ENCODE measurements at places on chromosomes 3 and 15. TPM values are rescaled to one million over a fixed set of nuclear protein-coding genes. Genes with fewer than 3 reads are reported as not detected.

DNA sequence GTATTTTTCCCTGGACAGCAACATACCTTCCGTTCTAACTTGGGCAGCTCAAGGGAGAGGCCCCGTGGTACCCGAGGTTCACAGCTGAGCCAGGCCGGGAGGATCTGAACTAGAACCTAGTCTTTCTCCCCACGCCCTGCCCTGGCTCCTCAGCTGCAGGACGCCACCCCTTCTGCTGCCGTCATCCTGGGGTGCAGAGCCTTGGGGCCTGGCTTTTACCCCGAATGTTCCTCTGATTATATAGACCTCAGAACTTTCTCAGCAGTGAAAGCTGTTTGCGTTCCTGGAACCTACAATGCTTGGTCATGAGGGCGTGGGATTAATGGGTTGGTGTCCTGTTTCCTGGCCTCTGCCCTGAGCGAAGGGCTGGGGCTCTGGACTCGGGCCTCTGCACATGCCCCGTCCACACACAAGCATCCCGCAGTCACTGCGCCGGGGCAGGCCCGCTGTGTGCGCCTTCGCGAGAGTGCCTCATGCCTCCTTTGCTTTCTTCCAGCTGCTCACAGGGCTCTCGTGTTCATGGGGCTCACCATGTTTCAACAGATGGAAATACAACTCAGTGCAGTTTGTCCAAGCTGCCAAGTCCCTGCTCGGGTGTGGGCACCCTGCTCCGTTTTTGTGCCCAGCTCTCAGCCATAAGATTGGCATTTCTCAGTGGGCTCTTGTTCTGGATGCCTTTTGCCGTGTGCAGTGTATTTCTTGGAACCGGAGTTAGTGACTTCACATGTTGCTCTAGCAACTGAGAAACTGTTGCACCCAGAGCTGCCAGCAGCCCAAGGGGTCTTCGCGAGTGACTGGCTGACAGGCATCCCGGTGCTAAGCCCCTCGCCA is 20.4 kb downstream of the SYNM start:
- DNase-seq = no peak

DNA sequence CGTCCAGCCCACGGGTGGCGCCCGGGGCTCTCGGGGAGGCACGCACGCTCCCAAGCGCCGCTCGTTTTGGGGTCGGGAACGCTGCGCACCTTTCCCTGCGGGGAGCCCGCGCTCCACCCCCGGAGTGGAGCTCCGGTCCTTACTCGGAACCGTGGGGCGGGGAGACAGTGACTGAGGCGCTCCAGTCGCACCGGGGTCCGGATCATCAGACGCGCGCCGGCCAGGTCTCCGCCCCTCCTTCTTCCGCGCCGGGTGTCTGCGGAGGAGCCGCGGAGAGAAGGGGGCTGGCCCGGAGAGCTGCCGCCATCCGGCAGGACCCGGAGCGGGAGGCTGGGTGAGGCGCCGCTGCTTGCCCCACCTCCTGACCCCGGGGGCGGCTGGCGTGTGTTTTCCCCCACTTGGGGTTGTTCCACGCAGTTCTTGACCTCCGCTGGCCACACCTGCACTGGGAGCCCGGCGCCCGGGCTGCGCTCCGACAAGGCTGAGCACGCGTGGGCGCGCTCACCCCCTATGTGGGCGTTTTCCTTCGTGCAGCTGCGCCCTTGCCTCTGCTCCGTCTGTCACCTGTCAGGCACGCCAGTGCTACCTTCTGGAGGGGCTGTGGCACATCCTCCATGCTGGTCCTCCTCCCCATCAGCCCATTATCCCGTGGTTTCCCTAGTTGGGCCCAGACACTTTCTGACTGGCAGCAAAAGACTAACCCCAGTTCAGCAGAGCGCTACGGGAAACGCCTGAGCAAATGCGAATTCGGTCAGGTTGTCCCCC is at the start of gene MCF2L2:
Gene MCF2L2, minus strand, starts transcription at position 173 of the 765 bp plus-strand sequence. CDS start 642 bp downstream, outside the sequence.
- peak; percentile 69 for DNase-seq

GRCh38 chr3:40780925-40781406 is 256.2 kb downstream of the ZNF621 start:
- DNase-seq = peak; percentile 18

DNA sequence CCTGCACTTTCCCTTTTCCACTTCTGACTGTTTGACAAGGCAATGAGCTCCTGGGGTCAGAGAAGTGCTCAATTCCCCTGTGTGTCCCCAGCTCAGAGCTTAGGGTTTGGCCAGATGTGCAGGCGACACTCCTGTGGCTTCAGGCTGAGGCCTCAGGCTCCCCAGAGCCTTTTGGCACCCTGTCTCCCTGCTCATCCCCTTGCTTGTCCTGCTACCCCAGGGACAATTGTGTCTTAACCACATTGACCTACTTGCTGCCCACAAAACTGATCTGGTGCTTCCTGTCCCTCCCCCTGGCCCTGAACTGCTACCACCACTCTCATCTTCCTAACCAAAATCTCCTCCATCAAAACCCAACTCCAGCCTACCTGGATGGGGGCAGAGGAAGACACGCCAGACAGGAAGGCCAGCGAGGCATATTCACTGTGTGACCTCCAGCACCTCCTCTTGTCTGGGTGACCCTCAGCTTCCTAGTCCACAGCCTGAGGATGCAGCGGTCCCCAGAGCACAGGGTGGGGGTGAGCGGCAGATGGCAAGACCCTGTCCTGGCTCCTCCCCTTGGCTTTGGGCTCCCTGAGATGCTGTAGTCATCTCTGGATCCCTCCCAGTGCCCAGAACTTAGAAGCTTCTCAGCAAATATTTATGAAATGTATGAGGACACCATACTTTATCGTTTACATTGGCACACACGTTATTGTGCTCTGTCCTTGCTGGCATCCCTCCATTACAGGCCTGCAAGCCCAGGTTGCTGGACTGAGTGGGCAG is 98.9 kb upstream of the SLC6A6 start:
- no peak for DNase-seq

GRCh38 chr3:193997228-193998122 is 138.5 kb upstream of the HES1 start:
- DNase-seq = no peak

GRCh38 chr3:11602886-11603527 is 40.7 kb downstream of the VGLL4 start:
- no peak for DNase-seq

- DNase-seq = no peak
Observed at GRCh38 chr3:131786386-131786785, 248.4 kb downstream of the CPNE4 start.

DNA sequence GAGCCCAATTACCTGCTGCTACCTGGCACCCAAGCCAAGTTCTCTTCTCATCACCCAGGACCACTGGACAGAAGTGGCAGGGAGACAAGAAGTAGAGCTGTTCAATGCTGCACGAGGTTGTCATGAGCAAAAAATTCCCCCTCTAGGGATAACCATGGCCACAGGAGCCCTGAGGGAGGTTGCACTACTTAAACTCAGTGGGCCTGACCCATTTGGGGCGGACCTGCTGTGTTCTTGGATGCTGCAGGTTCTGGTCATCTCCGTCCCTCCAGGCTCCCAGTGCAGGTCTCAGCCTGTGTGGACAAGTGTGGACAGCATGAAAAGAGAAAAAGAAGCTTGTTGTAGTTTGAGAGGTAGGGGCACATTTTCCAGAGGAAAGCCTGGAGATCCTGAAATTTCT is 26.1 kb upstream of the MANF start:
- DNase-seq = no peak

- DNase-seq = no peak
Observed at GRCh38 chr3:172904711-172905373, 154.3 kb downstream of the ECT2 start.

PP2D1 gene
- 0.40 TPM for polyA plus RNA-seq

ZCWPW2 gene
- polyA plus RNA-seq = 1.8 TPM

FGF7 gene
- 11.2 TPM for polyA plus RNA-seq

Data from hepatocyte (in vitro differentiated cells).